Substantia nigra (tissue), 51 donors: ENCODE measurements at places on chromosomes 4 and X.

- DNase-seq = no peak
Observed at GRCh38 chr4:76302826-76303438, 3.6 kb upstream of the STBD1 start.

DNA sequence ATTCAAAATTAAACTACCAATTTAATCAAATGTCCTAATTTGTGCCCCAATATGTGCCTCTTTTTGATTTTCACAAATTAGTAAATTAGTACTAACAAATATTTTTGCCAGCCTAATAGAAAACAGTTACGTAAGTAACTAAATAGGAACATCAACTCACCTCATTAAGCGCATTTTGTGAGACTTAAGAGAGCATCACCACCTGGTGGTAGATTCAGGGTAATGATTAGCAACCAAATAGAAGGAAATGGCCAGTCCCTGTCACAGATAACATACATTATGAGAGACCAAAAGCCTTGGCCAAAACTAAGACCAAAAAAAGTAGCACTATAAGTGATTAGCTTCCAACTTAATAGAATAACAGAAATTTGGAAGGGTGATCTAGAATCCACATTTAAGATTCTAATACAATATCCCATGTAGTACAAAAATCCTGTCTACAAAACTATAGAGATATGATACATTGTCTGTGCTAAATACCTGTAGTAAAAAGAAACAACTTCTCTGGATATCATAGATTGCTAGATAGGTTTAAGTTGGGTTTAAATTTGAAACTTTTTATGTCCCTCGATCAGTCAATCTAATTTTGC is 46.7 kb downstream of the C4orf46 start:
- no peak for DNase-seq

DNA sequence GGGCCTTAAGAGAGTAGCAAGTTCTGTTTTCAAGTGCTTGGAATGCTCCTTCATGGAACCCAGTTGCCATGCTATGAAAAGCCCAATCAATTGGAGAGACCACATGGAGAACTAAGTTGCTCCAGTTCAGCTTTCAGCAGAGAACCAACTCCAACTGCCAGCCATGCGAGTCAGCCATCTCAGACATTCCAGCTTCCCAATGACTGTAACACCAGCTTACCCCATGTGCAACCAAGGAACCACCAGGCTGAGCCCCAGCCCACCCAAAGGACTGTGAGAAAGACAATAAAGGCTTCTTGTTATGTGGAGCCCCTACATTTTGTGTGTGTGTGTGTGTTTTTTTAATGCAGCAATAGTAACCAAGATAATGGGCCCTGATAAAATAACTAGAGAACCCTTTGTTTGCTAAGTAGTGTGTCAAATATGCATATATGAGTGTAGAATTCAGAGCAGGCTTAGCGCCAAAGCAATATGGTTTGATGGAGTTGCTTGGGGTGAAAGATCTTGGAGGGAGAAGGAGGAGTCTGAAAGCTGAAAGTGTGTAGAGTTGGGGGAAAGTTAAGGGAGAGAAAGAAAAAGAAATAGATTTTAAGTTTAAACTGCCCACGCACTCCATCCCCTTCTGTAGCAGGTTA is 35.0 kb upstream of the CCKAR start:
- no peak for DNase-seq

GRCh38 chr4:105895583-105896460 is 551 bp downstream of the NPNT start:
- no peak for DNase-seq

DNA sequence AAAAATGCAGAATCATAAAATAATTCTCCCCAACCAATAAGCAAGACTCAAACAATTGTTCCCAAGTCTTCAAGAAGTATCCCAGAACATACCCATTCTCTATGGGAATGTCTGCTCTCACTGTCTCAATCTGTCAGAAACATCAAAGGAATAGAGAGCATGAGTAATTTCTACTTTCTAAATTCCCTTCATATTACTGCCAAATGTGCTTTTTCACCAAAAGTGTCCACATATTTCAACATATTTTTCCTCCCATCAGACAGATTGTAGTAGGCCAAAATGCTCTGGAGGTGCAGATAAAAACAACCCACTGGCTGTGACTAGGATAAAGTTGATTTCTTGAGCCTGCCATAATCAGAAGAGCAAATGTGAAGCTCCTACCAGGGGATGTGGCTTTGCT is 692.0 kb upstream of the FAM241A start:
- DNase-seq = no peak
